ENCODE measurements at places on chromosomes 1 and 21.

GRCh38 chr1:28091043-28091781 is 2.8 kb upstream of the EYA3 start:
- peak; percentile 55 for DNase-seq

- DNase-seq, result no peak
These were observed 35.5 kb downstream of the SH3GLB1 start for GRCh38 chr1:86739648-86740509.

DNA sequence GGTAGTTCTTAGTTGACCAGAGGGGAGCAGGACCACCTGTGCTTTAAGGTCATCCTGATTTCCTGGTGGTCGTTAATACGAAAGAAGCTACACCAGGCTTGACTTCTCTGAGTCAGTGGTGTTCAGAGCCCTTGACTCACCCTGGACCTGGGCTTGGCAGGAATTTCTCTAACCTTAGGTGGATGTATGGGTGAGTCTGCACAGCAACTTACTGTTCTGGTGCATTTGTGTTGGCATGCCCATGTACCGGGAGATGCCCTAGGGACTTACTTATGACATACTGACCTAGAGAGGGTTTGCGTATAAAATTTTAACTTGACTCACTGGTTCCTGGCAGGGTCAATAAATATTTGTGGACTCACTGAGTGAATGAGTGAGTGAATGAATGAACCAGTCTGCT is 304.6 kb downstream of the DISC1 start:
- no peak for DNase-seq

- peak; percentile 6 for DNase-seq
These were observed 16.7 kb downstream of the SPATA21 start for GRCh38 chr1:16420424-16421118.

GRCh38 chr1:87829360-87829759 is 500.7 kb downstream of the LMO4 start:
- no peak for DNase-seq

DNA sequence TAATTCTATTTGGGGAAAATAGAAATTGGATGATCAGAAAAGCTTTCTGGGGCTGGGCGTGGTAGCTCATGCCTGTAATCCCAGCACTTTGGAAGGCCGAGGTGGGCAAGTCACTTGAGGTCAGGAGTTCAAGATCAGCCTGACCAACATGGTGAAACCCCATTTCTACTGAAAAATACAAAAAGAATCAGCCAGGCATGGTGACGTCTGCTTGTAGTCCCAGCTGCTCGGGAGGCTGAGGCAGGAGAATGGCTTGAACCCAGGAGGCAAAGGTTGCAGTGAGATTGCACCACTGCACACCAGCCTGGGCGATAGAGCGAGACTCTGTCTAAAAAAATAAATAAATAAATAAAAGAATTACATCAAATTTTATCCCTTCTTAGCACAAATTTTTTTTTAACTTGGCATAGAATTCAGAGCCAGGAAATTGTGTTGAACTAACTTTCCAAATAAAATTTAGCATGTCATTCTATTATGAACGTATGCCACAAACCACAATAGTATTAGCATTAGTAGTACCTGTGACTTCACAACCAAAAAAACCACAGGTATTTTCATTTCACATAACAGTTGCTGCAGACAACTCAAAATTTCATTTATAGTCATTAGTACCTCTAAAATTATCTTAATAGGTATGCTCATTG is 4.5 kb upstream of the ANKRD13C start:
- no peak for DNase-seq

DNA sequence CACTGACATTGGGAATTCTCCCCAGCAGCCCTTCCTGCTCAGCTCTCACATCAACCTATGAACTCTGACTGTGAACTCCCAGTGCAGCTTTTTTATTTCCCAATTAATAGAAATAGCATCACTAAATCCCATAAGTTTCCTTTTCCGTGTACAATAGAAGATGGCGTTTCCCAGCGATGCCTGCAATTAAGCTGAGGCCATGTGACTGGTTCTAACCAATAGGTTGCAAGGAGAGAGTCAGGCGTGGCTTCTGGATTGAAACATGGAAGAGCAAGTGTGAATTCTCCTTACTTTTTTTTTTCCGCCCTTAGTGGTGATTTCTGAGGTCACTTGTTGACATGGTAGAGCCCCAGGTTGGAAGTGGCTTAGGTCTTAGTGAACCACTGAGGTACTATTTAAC is 59.0 kb upstream of the IGSF5 start:
- no peak for DNase-seq

DNA sequence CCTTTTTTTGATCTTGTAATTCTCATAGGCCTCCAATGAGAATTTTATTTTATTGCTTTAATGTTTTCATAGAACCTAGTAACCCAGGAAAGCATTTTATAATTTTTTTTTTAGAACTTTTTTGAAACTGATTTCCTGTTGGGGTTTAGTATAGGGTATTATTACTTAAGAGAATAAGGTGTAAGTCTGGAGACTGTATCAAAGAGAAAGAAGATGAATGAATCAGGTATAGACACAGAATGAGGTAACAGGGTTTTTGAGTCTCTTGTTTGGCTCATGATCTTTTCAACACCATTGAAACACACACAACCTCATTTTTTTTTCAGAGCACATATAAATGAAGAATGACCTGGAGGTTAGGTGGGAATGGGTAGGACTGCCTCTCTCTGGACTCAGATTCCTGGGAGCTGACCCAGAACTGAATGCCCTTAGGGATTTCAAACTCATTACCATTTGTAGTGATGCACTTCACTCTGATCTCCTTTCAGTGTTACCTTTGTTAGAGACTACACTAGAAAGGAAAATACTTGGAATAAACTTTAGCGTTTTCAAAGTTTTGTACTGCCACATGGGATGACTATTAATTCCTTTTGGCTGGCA is 51.0 kb downstream of the EPB41 start:
- DNase-seq, result no peak

DNA sequence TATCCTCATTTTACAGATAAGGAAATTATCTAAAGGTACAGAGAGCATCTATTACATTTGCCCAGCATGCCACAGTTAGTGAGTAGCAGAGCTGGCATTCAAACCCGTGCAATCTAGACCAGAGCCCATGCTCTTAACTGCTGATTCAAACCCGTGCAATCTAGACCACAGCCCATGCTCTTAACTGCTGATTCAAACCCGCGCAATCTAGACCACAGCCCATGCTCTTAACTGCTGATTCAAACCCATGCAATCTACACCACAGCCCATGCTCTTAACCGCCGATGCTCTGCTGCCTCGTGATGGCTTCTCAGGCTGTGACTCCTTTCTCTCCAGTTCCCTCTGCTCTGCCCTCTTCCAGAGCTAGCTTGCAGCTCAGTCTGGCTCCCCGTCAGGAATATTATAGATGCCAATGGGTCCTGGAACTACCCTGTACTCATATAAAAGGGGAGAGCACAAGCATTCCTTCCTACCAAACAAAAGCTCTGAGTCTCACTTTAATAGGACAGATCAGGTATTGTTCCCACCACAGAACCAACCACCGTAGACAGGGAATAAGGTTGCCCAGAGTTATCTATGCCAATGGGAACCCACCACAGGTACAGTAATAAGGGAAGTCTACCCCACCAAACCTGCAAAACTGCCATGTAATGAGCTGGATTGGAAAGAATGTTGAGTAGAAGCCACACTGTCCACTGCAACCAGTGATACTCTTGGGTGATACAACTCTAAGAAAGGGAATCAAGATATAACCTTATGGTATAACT is 78.4 kb downstream of the SMYD3 start:
- DNase-seq, result no peak

- DNase-seq, result no peak
These were observed 275.9 kb upstream of the SNX7 start for GRCh38 chr1:98385652-98386051.

GRCh38 chr1:47471163-47471562 is 33.3 kb downstream of the FOXD2 start:
- no peak for DNase-seq

- no peak for DNase-seq
These were observed 17.9 kb downstream of the KRTAP10-1 start for GRCh38 chr21:44521928-44522752.

DNA sequence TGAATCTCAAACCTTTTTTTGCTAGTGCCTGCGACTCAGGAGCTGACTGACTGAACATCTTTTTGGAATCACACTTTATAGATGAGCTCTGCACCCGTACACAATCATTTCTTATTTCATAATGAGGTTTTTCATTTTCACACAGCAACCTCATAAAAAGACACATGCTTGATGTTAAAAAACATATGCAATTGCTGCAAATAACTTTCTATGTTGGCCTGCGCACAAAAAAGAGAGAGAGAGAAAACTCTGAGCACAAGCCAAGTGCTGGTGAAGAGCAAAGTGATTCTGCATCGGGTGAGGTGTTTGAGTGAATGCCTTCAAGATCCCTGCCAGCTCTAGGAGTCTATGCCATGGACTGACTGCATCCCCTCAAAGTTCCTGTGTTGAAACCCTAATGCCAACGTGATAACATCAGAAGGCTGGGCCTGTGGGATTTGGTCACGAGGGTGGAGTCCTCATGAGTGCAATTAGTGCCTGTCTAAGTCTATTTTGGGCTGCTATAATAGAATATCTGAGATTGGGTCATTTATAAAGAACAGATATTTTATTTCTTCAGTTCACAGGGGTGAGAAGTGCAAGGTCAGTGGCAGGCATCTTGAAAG is 36.6 kb downstream of the C1orf87 start:
- no peak for DNase-seq

DNA sequence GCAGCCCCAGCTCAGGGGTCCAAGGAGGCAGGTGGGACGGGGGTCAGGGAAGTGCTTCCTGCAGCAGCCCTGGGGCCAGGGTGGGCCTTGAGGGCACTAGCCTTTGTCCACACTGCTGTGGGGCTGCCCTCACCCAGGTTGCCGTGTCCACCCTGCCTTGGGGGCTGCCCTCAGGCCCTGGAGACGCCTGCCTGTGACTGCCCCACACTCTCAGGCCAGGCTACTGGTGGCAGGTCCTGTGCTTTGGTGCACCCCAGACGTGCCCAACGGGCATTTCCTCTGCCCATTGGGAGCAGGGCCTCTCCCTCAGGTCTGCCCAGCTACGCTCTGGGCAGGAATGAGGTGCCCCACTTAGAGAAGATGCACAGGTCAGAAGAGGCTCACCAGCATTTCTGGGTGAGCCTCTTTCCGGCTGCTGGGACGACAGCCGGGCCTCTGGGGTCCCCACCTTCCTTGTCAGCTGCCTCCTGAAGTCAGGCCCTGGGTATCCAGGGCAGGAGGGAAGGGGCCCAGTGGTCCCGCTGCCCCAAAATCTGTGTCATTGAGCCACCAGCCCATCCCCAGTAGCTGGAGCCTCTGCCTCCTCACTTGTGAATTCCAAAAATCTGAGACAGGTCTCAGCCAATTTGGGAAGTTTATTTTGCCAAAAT is 2.7 kb upstream of the MMEL1 start:
- DNase-seq, result no peak

DNA sequence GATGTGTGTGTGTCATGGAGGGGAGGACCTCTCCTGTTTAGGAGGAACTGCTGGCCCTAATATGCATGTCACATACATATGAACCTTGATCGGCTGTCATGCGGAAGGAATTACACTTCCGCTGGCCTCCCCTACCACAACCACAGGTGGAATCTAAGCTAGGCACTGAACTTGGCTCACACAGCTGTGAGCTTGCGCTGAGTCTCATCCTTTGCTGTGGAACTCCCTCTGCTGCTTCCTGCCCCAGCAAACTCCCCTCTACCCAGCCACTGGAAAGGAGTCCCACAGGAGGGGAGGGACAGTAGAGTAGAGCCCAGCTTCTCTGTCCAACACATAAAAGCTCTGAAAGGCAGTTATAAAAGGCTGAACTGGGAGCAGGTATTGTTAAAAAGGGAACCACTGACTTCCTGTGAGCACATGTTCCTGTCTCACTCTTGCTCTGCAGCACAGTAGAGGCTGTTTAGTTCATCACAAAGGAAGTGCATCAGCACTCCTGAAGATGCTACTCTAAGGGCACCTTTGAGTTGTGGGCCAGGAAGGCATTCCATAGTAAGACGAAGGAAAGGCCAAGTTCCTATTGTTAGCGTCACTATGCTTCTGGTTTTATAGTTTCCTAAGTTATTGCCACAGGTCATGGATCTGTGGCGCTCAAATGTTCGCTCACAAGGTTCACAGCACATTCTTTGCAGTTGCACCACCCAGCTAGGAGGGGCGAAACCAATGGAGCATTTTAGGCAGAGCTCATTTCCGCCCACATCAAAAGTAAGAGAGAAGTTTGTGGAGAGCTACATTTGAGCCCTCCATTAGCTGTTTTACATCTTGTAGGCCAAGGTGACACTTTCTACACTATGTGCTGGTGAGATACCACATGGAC is 17.7 kb upstream of the PTPRC start:
- peak; percentile 47 for DNase-seq

DNA sequence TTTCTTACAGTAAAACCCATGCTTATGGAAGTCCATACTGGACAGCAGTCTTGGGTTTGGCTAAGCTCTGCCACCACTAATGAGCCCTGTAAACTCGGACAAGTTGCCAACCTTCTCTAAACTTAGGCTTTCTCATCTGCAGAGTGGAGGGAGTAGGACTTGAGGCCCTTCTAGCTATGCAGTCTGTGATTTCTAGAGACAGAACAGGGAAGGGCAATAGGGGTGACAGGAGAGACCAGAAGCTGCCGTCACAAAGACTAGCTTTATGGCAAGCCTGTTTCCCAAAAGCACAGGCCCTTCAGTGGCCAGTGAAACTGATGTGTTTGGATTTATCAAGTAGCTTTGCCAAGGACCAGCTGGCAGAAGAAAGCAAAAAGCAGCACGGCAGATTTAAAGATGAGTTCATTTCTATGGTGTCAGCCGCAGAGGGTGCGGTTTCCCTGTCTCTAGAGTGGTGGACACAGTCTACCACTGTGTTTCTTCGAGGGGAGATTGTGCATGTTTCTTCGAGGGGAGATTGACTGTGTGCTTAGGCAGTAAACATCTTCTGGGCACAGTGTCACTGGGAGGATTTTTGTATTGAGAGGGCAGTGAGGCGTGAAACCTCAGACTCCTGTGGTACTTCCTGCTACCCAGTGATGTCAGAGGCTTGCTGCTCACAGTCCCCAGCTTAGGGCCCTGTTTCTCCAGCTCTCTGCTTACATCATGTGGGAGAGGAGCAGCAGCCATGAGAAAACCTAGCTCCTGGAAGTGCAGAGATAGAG is 119.0 kb downstream of the ROR1 start:
- DNase-seq, result no peak

- DNase-seq, result no peak
These were observed 35.4 kb downstream of the CLCA1 start for GRCh38 chr1:86504137-86504479.

DNA sequence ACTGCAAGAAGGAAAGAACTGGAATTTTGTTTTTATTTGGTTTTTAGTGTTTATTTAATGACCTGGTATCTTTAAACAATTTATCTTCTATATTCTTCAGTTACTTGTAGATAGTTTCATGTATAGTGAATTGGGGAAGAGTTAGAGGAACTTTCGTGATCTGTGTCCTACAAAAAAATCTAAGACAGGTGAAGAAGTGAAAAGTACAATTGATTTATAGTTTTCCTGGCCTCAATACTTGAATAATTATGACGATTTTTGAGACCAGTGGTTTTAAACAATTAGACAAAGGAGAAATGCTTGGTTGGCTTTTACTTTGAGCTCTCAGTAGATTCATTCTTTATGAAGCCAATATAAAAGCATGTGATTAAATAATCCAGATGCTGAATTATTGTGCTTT is 7.5 kb downstream of the MIER1 start:
- no peak for DNase-seq

- no peak for DNase-seq
These were observed 6.7 kb downstream of the ABCG1 start for GRCh38 chr21:42225571-42226155.
